Erythroblast (primary cell): ENCODE measurements at places on chromosomes 3 and 15.
A peak's percentile ranks its signal among the peaks of the same experiment; 100 is the strongest.

DNA sequence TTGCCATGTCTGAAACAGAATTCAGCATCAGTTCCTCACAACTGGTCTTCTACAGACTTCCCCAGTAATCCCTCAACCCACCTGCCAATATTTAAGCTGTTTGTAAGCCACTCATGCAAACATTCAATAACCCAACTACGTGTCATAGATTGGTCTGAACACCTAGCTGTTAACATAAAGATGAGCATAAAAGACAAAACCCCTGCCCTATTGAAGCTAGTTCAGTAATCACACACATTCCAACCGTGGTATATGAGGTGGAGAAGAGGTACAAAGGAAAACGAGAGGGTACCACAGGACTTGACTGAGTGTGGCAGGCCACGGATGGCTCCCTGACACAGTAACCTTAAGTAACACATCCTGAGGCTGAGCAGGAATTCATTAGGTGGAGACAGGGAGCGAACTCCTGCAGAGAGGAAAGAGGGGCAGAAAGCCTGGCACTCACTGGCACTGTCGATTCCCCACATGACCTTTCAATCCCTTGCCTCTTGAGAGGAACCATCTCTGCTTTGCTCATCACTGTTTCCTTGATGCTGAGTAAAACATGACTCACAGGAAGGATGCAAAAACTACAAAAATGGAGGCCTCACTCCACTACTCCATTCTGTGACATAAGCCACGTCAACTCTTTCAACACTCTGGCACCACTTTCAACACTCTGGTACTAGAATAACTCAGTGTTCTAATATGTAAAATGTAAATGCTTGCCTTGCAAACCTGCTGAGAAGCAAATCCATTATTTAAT lies 31.3 kb downstream of the RPN1 start:
- DNase-seq, result peak; percentile 26

- DNase-seq, result no peak
These were observed 672.5 kb downstream of the NSUN3 start for GRCh38 chr3:94735354-94735753.

DNA sequence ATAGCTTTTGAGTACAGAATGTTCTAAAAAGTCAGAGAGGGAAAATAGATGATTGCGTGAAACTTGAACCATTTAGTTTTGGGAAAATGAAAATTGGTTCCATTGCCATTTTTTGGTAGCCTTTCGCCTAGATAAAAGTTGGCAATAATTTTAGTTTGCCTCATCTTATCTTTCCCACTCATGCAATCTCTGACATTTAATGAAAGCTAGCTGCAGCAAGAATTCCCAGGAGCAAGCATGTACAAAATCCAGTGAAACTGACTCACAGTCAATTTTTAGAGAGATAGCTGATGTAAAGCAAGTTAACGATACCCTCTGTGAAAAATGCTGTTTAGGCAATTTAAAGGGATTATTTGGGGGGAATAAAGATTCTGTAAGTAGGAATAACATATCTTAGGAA lies 797.4 kb downstream of the GRM7 start:
- DNase-seq, result no peak

DNA sequence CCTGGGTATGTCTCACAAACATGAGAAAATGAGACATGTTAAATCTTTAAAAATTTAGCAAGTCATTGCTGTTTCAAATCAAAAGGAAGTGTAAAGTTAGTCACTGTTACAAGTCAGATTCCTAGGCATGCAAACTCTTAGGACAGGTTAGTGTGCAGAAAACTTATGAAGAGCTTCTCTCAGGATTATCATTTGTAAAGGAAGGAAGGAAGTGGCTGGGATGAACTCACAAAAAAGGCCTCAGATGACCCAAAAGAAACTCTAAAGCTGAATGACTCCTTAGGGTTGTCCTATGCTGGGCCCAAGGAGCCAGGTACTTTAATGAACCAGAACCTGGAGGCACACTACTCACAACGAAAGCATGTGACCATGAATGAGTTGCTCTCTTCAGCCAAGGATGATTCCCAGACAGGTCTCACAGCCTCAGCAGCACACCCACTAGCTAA lies 25.0 kb downstream of the MSL2 start:
- DNase-seq, result no peak

DNA sequence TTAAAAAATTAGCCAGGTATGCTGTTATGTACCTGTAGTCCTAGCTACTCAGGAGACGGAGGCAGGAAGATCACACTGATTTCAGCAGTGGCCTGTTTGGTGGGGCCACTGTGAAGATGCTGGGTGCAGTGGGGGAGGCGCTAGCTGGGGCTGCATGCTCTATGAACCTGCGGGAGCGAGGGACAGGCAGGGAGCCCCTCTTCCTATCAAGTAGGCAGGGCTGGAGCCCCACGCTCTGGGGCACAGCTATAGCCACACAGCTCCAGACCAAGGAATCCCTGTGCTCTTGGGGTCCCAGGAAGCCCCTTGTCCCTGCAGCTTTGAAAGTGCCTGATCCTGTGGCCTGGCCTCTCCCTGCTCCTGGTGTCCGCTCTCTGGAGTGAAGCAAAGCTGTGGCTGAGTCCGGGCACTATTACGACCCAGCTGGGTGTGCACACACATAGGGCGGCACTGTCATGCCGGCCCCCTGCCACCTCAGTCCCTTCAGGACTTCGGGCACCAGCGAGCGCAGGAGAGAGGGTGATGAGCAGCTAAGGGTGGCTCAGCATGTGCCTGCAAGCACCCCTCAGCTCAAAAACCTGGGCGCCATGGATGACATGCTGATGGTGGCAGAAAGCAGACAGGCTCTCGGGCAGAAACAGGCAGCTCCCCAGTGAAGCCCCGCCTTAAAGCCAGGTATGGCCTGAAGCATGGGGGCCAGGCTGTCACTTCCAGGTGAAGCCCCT lies 262.6 kb downstream of the TBC1D5 start:
- no peak for DNase-seq
